Mesenteric fat pad (tissue), 1 donor: ENCODE measurements at places on chromosomes 7 and 10.

GRCh38 chr7:48245751-48246472, 74.7 kb downstream of the ABCA13 start:
- DNase-seq: no peak

GRCh38 chr10:124989526-124989925, 47.6 kb downstream of the ZRANB1 start:
- no peak for DNase-seq

DNA sequence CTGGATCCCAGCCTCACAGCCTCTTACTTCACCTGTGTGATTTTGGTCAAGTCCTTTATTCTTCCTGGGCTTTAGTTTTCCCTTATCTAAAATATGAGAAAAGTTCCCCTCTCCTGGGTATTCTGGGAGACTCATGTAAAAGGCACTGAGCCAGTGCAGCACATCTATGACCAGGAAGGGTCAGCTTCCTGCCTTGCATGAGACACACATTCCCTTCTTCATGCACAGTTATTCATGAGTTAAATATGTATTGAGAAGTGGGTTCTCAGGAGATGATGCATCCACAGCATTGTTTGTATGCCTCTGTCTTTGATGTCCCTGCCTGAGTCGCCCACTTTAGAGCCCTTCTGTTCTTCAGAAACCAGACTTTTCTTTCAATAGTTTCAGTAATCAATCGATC, 33.3 kb downstream of the EGFR start:
- no peak for DNase-seq

DNA sequence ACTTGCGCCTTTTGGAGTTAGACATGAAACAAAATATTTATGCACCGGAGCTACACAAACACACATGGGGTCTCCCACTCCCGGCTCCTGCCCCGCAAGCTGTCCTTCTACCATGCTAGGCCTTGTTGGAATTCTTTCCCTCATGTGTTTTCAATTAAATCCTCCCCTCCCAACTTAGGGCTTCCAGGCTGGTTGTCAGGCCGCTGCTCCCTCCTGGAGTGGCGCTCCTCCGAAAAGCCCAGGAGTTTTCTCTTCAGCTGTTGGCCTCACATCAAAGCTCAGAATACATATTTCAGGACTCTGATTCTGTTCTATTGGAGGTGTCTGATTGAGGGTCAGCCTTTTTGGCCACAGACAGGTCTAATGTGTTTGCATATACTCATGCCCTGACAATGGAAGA, 113.3 kb downstream of the FANK1 start:
- DNase-seq: peak; percentile 65

DNA sequence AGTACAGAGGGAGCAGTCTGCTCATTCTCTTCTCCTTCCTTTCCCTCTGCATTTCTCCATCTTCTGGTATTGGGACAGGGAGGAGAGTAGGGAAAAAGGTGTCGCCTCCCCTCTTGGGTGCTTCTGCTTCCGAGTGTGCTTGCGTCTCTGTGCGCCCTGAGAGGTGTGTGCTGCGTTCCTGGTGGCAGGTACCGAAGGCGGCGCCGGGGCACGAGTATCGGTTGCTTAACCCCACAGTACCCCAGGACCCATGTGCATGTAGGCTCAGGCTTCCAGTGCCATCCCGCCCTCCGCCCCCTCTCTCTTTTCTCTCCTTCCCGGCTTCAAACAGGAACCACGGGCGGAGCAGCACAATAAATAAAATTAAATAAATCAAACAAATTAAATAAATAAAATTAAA, 169.3 kb upstream of the GLI3 start:
- DNase-seq: no peak
